ENCODE measurements at places on chromosomes 5 and 9. TPM values are rescaled to one million over a fixed set of nuclear protein-coding genes. Genes with fewer than 3 reads are reported as not detected.
A peak's percentile ranks its signal among the peaks of the same experiment; 100 is the strongest.

DNA sequence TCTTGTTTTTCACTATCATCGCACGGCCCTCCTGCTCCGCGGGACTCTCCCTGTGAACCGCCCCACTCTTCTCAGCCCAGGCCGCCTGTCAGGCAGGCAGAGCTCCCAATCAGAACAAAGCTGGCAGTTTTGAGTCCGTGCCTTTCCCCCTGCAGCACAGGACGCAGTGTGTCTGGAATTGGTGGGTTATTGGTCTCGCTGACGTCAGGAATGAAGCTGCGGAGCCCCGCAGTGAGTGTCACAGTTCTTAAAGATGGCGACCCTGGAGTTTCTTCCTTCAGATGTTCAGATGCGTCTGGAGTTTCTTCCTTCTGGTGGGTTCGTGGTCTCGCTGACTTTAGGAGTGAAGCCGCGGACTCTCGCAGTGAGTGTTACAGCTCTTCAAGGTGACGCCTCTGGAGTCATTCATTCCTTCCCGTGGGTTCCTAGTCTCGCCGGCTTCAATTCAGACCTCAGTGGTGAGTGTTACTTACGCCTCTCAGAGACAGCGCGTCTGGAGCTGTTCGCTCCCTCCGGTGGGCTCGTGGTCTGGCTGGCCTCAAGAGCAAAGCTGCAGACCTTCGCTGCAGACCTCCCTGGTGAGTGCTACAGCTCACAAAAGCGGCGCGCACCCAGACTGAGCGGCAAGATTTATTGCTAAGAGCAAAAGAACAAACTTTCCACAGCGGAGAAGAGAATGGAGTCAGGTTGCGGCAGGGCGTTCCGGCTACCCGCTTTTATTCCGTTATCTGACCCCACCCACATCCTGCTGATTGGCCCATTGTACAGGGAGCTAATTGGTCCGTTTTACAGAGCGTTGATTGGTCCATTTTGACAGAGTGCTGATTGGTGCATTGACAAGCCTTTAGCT, 7.4 kb downstream of the ZDHHC11B start:
- DNase-seq, result no peak

- DNase-seq, result peak; percentile 23
Observed at GRCh38 chr5:112738191-112738560, 491 bp downstream of the APC start.

DNA sequence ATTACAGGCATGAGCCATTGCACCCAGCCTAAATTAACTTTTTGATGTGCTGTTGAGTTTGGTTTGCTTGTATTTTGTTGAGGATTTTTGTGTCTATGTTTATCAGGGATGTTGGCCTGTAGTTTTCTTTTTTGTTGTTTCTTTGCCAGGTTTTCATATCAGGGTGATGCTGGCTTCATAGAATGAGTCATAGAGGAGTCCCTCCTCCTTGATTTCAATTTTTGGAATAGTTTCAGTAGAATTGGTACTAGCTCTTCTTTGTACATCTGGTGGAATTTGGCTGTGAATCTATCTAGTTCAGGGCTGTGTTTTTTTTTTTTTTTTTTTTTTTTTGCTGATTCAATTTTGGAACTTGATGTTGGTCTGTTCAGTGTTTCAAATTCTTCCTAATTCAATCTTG, 1164.3 kb upstream of the DMAC1 start:
- DNase-seq, result no peak

GRCh38 chr5:115573133-115573532, 28.6 kb upstream of the FEM1C start:
- peak; percentile 84 for DNase-seq

DNA sequence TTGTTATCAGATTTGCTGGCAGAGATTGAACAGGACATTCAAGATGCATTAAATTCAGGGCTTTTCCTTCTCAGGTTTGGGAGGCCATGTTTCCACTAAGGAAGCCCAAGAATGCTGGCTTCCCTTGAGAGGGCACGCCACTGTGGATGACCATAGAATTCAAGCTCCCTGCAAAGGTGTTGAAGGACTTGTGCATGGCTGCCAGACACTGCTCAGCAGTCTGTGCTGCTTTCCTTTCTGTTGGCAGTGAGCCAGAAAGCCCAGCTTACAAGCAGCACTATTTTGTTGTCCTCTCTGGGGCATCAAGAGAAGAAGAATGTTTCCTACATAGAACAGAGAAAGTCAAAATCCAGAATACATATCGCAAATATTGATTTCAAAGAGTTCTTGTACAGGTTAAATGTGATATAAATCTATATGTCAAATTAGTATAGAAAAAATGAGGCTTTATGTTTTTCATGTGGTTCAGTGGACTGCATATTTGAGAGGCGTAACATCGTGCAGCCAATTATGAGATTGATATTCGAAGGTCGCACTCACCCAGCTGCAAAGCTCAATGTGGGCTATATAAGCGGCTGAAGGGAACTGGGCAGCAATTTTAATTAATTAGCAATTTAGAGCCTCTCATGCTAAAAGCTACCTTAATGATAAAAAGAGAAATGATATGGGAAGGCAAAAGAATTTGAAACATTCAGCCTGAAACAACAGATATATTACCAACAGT, 103.1 kb upstream of the ISL1 start:
- DNase-seq, result no peak

DNA sequence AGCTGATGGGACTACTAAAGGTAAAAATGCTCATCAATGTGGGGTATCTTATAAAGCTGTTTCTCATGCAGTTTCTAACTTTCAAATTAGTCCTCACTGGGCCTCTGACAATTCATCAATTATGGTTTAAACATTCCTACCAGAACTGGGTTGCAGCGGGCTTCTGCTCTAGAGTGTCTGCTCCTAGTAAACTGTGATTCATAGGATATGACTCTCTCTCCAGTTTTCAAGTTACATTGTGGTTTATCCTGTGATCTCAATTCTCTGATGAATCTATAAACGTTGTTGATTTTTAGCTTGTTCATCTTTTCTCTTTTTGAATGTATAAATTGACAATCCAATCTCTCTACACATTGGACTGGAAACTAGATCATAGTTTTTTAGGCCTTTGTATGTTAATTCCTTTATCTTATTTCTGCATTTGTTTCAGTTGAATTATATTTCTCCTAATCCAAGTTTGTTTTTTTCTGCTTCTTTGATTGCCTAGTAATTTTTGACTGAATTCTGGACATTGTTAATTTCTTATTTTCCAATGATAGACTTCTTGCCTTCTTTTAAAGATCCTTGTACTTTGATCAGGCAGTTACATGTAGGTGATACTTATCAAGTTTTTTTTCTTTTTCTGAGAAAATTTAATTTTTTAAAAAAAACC, 822.6 kb downstream of the TLE1 start:
- DNase-seq, result peak; percentile 65

DNA sequence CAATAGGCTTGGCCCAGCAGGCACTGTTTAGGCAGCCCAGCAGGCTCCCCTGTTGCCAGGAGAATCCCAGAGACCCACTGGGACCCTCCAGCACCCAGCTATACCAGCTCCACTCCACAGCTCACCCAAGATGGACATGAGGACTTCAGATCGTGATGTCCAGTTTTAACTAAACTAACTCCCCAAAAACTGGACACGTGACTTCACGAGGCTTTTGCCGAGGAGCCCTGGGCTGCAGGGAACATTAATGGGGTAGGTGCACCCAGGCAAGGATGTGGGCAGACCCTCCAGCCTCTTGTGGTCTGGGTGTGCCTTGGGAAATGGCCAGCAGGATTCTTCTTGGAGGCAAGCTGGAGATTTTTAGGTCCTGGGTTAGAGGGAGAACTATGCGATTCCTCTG, 8.9 kb upstream of the NKD2 start:
- DNase-seq, result no peak

- no peak for DNase-seq
Observed at GRCh38 chr5:107653685-107654084, 17.1 kb downstream of the EFNA5 start.

GRCh38 chr9:131475956-131476776, 26.6 kb upstream of the POMT1 start:
- no peak for DNase-seq

GRCh38 chr5:83644301-83644700, 76.4 kb downstream of the HAPLN1 start:
- DNase-seq, result no peak

DNA sequence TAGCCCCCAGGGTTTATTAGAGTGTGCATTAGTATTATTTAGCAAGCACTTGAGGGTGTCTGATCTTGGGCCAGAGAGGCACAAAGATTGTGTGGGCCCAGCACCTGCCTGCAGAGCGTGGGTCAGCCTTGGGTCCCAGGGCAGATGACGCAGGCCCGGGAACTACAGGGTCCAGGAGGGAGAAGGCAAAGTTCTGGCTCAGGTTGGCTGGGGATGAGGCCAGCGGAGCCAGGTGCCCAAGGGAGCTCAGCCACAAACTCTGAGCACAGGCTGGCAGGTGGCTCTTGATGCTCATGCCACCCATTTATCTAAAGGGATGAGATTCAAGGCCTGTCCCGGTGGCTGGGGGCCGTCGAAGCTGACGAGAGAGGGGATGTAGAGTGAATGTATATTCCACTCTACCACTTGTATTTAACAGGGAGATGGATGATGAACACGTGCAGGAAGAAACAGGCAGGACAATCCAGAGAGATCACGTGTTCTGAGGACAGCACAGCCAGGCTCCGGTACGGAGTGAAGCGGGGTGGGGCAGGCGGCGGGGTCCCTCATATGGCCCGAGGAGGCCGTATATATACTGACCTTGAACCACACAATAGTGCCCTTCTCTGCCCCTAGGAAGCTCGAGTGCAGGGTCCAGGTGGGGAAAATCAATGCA, 818 bp upstream of the OBP2A start:
- DNase-seq, result no peak

- no peak for DNase-seq
Observed at GRCh38 chr5:148003226-148003625, 60.6 kb upstream of the SPINK5 start.

DNA sequence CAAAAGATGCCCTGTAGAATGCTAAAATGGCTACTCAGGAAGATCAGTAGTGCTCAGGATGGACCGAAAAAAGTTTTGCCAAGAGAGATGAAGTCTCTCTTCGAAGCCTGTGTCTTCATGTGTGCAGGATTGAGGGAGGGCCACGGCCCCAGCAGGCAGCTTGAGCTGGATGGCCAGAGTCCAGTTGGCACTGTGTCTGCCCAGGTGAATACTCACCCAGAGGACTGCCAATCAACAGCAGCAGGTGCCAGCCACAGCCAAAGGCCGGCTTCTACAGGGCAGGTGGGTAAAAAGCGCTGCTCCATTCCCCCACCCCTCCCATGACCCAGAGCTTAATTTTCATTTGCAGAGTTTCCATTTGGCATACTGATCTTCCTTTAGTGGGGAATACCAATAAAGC, 287.9 kb upstream of the ZNF608 start:
- DNase-seq, result no peak

- DNase-seq, result peak; percentile 53
Observed at GRCh38 chr9:74379718-74380117, 117.4 kb upstream of the RORB start.

- DNase-seq, result no peak
Observed at GRCh38 chr9:16069671-16070454, 517.0 kb downstream of the CCDC171 start.

- no peak for DNase-seq
Observed at GRCh38 chr5:68110264-68110663, 105.3 kb upstream of the PIK3R1 start.

DNA sequence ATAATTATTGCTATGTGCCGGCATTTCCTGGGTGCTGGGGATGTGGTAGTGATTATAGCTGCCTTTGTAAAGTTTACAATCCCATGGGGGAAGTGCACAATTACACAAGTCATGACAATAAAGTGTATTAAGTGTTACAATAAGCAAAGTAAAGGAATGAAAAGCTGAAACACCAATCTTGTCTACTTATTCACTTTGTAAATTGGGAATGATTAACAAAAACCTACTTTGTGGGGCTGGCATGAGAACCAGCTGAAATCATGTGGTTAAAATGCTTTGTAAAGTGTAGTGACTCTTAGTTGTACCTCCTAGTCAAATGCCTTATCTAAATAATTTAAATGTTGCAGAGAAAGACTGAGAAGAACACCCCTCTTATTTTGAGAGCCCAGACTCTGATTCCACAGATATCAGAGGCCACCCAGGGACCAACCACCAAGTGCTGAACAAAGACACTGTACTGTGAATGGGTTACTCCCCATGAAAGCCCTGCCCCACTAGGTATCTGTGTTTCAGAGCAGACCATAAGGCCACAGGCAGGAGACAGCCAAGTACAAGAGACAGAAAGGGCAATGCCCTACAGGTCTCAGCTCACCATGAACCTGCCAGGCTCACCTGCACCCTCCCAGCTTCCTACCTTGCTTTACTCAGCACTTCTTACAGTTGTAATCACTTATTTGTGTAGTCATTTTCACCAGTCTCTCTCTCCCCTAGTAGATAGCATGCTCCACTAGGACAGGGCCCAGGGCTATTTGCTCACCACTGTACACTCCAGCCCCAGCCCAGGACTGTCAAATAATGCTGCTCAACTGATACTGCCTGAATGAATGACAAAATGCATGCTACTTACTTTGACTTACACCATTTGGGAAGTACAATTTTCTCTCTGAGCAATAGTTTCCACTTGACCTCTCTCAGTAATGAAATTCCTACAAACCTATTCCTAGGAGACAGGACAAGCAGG, 101.6 kb upstream of the APC start:
- DNase-seq, result no peak

GRCh38 chr9:115444959-115445358, 327.0 kb upstream of the TNC start:
- no peak for DNase-seq

GRCh38 chr5:126373375-126374108, 49.7 kb upstream of the GRAMD2B start:
- DNase-seq, result no peak

DNA sequence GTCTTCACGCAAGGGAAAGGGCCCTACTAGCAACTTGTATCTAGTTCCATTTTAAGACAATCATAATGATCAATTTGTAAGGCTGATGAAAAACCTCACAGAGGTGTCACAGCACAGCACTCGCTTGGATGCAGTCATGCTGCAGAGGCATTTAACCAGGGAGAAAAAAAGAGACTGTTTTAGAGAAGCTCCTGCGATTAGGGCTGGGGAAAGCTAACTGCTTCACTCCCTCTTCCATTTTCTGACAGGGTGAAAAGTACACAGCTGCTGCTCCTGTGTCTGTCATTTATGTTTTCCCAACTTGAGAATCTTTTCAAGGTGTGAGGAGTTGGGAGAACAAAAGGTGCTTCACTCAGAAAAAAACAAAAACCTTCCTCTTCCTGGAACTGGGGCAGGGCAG, 106.4 kb downstream of the CDK5RAP2 start:
- DNase-seq, result no peak

Gene SLC35A4
- 24.9 TPM for total RNA-seq

Gene AQP3
- total RNA-seq, result 0.17 TPM

Gene PCDHGA12
- total RNA-seq, result 0.66 TPM

Gene WHRN
- total RNA-seq, result 2.0 TPM

Gene KIF2A
- total RNA-seq, result 51.3 TPM

Gene KCNN2
- total RNA-seq, result not detected

Gene SNCB
- 2.4 TPM for total RNA-seq

Measured in HT1080 (cell line).